ENCODE measurements at places on chromosomes 7 and 10.

GRCh38 chr10:15352836-15353235 lies 18.3 kb downstream of the FAM171A1 start:
- no peak for DNase-seq

DNA sequence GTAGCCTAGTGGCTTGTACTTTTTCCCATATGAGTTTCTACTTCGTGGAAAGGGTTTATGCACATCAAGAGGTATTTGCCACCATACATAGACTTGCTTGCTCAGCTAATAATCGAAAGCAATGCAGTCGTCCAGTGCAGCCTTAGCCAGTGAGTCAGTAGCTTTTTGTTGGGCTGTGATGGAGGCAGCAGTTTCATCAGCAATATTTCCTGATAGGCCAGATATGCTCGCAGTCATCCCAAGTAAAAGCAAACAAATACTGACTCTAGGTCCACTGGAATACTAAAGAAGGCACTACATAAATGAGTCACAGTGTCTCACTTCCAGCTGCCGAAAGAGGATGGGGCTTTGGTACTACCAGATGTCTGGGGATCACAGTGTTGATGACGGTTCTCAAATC lies 2.1 kb upstream of the BNIP3 start:
- peak; percentile 60 for DNase-seq

GRCh38 chr10:96337106-96337505 lies 21.7 kb downstream of the OPALIN start:
- no peak for DNase-seq

- no peak for DNase-seq
Observed at GRCh38 chr10:122152544-122152943, 118.6 kb upstream of the BTBD16 start.

DNA sequence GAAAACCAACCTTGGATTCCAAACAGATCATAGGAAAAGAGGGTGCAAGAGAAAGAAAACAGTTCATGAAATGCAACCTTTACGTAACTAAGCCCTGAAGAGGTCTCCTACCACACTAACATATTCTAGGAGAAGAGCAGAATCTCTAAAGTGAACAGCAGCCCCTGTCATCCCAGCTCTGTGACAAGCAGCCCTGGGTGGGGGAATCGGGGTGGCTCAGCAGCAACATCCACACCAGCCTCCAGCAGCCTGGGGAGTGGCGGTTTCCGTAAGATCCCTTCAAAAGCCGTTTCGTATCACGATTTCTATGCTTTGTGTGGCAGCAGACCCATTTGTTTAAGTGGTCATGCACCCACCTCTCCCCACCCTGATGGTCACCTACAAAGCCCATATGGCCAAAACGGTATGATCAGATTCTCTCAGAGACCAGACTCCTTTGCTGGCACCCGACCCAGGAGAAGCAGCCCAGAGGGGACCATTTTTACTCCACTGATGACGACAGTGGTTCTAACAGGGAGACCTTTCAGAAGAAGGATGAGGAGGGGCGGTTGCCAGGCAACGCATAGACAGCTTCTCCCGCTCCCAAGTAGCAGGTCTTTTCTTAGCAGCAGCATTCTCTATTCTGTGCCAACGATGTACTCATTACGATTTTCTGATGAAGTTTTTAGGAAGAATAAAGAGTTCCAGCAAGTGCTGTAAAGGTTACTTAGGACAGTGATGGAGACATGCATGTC lies 300.6 kb downstream of the DNAJB6 start:
- DNase-seq = no peak

- DNase-seq = no peak
Observed at GRCh38 chr7:44066494-44067063, 1.2 kb upstream of the PGAM2 start.

DNA sequence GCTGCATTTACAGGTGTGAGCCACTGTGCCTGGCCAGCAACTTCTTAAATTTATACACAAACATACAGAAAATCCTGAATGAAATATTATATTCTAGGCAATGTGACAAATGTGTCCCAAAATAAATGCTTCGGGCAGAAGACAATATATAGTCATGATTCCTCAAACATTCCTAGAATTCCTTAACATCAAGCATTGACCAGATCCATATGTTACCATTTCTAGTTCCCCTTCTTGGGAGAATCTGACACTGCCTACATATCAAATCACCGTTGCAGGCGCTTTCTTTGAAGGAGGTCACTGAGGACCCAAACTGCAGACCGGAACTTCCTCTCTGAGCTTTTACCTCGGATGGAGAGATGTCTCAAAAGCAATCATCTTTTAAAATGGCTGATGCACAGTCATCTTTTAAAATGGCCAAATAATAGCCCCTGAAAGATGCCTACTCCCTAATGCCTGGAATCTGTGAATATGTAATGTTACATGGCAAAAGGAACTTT lies 323.5 kb downstream of the PHF14 start:
- DNase-seq = no peak

DNA sequence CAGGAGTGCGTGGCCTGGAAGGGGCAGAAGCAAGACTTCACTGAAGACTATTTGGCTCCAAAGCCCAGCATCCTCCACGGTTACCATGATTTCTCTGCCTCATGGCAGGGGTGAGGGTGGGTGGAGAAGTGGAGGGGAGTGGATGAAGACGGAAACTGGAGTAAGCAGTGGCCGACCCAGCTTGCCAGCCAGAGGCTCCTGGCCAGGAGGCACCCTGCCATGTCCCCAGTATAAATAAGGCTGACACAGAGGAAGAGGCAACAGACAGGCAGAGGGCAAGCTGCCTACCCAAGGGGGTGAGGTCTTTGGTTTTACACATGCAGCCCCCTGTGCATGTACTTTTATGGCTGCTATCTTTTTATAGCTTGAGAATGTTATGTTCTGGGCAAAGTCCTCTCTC lies 102.6 kb upstream of the TBX20 start:
- DNase-seq = no peak

DNA sequence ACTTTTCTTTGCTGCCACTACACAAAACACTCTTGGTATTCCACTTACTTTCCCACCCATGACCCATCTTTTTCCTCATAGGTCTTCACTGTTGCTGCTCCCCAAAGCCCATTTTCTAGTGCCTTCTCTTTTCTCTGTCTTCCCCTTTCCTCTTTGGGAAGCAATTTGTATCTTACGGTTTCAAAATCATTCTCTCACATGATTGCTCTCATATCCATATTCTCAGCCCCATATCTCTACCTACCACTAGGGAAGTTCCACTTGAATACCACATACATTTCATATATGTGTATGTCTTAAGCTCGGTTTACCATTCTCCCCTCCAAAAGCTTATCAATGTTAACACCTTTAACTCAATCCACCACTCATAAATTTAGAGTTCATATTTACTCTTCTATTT lies 3.2 kb upstream of the UBE2D1 start:
- DNase-seq = no peak

DNA sequence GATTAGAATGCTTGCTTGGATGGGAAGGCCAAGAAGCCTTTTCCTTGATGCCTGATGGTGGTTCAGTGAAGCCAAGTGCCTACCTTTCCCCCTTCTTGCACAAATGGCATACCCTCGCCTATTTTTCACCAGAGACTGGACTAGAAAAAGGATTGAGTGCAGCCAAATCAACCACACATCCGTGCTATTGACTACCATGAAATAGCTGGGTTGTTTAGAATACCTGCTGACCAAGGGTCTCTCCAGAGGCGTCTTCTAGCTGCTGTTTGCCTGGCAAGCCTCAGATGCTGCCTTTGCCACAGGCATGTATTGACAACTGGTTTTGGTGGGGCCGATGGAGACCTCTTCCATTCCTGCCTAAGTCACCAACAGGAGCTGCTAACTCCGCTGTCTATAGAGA lies 146.5 kb downstream of the NRF1 start:
- DNase-seq = no peak

DNA sequence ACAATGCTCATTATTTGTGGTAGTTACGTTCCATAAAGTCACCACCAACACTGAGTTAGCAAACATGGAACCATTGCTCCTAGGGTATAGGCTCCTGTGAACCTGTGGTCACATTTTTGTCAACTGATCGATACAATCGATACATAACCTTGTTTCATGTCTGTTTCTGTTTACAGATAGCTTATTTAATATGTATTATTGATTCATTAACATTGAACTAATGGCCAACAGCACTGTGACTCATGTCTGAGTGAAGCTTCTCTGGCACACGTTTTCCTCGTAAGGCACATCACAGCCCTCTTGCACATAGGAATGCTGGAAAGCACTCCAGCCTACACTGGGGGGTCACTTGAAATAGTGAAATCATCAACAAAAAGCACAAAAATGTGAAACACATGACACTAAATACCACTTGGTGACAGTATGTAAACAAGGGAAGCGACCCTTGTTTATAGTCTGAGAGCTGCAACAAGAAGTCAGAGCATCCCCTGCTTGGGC lies 27.0 kb downstream of the GHRHR start:
- no peak for DNase-seq

DNA sequence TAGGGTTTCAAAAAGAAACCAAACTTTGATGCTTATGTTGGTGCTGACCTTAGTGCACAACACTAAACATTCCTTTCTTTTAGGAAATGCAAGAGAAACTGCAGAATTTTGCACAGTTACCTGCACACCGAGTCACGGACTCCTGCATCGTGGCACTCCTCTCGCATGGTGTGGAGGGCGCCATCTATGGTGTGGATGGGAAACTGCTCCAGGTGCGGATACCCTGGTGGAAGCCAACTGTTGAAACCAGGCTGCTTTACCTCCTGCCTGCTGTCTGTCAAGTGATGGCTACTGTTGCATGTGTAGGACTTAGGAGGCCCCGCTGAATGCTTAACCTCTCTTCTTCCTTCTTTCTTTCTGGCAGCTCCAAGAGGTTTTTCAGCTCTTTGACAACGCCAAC lies 11.7 kb downstream of the CASP2 start:
- no peak for DNase-seq

DNA sequence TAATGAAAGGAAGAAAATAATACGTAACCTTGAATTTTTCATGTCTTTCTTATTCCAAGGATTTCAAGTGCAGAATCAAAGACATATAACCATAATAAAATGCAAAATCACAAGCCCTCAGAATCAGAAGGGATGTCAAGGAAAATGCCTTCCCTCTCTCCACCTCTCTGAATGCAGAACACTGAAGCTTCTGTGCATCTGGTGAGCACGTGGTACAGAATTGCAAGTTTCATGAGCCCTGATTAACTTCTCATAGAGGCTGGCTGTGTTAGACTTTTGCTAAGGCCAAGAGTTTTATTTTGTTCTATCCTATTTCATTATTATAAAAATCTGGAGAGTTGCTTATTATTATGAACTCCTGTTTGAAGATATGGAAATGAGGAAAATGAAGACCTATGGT lies 533.7 kb upstream of the POM121L12 start:
- DNase-seq = no peak

DNA sequence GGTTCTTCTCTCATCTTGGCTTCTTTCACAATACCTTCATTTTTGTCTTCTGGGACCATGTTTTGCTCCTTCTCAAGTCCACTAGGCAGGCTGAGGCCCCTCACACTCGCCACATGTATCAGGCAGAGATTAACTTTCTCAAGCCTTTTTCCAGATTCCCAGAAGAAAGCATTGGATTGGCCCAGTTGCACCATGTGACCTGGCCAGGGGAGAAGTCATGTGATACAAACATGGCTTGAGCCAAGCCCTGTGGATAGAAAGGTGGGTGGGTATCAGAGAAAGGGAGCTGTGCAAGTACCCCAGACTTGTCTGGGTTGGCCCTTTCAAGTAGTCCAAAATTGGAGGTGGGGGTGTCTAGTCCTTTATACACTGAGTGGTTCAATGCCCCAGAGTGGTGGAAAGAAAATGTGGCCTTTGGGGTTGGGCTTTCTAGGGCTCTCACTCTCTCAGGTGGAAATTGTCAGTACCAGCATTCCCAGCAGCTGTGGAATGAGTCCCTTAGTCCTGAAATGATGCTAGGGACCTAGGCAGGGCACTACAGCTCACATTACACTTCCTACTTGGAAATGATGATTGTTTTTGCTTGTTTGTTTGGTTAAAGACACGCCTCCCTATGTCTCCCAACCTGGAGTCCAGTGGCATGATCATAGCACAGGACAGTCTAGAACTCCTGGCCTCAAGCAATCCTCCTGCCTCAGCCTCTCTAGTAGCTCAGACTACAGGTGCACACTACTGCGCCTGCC lies 36.9 kb upstream of the C10orf67 start:
- DNase-seq = no peak

DNA sequence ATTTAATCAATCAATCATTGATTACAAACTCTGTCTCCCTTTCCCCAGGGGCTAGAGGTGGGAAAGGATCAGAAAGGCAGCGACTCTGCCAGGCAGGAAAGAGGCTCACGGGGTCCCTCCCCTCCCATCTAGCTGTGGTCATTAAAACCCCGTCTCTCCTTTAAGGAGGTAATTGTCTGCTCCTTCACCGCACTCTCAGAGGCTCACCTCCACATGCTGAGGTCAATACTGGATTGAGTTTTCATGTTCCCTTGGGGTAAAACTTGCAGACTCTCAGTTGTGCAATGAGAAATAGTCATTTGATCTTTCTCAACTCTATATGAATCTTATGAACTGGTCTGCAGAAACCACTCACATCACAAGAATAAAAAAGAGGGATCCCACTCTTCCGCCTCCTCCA lies 368.8 kb downstream of the ADRA2A start:
- no peak for DNase-seq

DNA sequence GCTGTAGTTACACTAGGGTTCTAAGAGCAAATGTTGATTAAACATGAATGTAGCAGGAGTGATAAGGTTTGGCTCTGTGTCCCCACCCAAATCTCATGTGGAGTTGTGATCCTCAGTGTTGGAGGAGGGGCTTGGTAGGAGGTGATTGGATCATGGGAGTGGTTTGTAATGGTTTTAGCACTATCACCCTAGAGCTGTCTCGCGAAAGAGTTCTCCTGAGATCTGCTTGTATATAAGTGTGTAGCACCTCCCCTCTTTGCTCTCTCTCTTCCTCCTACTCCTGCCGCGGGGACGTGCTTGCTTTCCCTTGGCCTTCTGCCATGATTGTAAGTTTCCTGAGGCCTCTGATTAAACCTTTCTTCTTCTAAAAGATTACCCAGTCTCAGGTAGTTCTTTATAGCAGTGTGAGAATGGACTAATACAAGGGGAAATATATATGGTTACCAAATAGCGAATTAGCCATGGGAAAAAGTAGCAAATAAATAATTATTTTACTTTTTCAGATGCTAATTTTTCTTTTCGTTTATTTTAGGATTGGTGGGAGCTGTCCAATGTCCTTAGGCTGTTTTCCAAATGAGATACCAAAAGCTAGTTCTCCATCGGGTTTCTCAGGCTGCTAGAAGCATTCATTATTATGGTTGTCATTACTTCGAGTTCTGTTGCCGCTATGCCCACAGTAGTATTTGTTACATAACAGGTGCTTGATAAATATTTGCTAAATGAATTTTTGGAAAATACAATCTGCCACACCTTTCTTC lies 58.7 kb downstream of the PTEN start:
- DNase-seq = no peak

DNA sequence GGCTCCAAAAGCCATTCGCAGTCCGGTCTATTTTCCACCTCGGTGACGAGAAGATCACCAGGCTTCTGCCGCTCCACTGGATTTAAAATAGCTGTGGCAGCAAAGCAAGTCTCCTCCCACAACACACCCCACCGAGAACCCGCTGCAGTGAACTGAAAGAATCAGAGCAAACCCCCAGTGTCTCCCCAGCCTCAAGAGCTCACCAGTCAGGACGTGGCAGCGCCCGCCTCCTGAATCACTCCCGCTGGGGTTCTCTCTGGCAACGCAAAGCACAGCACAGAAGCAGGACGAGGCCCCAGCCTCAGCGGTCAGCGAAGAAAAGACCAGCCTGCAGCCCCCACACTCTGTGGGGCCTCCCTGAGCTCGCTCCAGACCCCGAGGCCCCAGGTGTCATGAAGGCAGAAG lies 126.1 kb upstream of the PPP2R2D start:
- DNase-seq = no peak

GRCh38 chr7:36831049-36831448 lies 106.8 kb upstream of the AOAH start:
- DNase-seq = no peak
